ENCODE measurements at places on chromosomes 4 and X. TPM values are rescaled to one million over a fixed set of nuclear protein-coding genes. Genes with fewer than 3 reads are reported as not detected.

The LRRC66 gene
- total RNA-seq: 0.37 TPM

The HSFX2 gene
- total RNA-seq: not detected

The TMEM31 gene
- total RNA-seq: not detected

The OPRPN gene
- not detected for total RNA-seq

The SSX2 gene
- not detected for total RNA-seq

The ZCCHC12 gene
- under 0.01 TPM for total RNA-seq
